ENCODE measurements at places on chromosomes 12 and 14.
A peak's percentile ranks its signal among the peaks of the same experiment; 100 is the strongest.

- no peak for DNase-seq
Observed at GRCh38 chr12:52010152-52010622, 3.4 kb downstream of the TAMALIN start.

GRCh38 chr14:24255931-24256711 lies 6.9 kb downstream of the TGM1 start:
- DNase-seq = no peak

DNA sequence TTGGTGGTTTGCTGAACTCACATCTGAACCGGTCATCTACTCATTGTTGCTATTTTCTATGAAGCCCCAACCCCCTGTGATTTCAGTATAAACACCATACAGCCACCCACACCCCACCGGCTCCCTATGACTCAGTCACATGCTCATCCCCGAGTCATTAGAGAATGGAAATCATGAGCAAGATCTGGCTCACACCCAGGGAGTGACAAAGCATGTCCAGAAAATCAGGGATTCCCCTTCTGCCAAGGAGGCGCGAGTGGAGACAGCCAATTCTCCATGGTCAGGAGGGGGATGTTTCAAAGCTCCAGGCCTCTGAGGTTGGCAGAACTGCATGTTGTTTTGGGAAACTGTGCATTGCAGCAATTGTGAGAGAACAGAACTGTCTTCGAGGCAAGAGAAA lies 657.5 kb upstream of the TBX3 start:
- DNase-seq = no peak

- DNase-seq = no peak
Observed at GRCh38 chr12:88310666-88311065, 168.6 kb downstream of the TMTC3 start.

DNA sequence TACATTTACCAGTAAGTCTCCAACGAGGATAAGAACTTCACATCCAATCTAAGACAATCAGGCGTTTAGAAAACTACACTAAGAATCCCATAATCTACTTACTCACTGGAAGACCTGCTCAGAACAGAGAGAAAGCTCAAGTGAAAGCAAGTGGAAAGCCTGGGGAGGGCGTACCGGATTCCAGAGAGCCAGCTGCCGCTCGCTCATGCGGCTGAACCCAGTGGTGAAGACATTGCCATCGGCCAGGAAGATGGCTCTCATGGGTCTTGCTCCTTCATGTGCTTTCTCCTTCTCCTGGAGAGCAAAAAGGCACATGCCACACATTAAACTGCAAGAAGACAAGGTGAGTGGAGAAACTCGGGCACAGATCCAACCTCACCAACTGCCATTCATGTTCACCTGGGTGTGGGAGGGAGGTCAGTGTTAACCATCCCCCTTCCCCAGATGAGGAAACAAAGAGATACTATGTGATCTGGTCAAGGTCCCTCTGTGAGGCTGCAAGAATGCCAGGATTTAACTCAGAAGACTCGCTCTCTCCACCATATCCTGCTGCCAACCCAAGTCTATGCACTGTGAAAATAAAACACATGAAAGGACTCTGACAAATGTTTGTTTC lies 23.5 kb upstream of the SELPLG start:
- no peak for DNase-seq

DNA sequence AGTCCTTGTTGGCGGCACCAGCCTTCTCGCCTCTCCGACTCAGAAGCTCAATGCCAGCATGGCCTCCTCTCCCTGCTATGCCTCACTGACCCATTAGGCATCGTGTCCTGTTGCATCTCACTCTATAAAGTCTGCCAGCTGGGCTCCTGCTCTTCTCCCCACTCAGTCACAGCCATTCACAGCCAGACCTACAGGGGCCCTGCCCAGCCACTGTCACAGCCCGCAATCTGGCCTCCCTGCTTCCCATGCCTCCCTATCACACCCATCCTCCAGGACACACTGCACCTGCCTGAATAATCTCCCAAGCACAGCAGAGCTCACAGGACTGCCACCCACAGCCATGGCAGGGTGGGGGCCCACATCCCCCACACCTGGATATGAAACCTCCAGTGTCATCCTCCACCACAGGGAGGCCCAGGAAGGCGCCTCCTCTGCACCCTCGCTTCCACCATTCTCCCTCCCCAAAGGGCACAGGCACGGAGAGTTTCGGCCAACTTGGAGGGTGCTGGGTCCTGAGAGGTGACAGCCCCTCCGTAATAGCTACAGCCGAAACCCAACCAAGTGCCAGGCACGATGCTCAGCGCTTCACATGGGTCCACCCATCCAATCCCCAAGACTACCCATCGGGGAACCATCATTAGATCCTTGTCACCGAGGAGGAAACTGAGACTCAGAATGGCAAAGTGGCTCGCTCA lies 370.3 kb downstream of the BCL11B start:
- no peak for DNase-seq

- no peak for DNase-seq
Observed at GRCh38 chr12:43352001-43352400, 200.0 kb downstream of the ADAMTS20 start.

GRCh38 chr12:113428482-113428881 lies 6.3 kb downstream of the SDSL start:
- DNase-seq = no peak

- DNase-seq = no peak
Observed at GRCh38 chr12:16349131-16349460, 1.7 kb downstream of the MGST1 start.

GRCh38 chr12:102169922-102170621 lies 27.6 kb downstream of the PMCH start:
- DNase-seq = no peak

- DNase-seq = no peak
Observed at GRCh38 chr12:119649202-119649808, 18.6 kb upstream of the PRKAB1 start.

- DNase-seq = no peak
Observed at GRCh38 chr12:68267892-68268396, 14.5 kb upstream of the IL22 start.

- no peak for DNase-seq
Observed at GRCh38 chr14:34018564-34019244, 67.8 kb upstream of the EGLN3 start.

DNA sequence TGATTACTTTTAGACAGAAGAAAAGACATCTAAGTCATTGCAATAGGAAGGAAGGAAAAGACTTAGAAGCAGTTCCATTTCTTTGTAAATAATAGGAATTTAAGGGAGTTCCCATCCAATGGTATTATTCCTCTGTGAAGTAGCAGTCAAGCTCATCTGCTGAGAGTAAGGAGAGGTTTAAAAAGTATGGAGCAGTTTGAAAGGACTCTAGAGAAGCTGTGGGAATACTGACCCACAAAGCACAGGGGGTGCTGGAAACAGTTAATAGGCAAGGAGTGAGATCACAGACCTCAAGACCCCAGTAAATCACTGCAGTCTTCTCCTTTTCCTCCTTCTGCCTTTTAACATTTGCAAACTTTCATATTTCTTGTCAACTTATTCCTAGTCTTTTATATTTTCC lies 428.5 kb downstream of the ADAMTS20 start:
- no peak for DNase-seq

DNA sequence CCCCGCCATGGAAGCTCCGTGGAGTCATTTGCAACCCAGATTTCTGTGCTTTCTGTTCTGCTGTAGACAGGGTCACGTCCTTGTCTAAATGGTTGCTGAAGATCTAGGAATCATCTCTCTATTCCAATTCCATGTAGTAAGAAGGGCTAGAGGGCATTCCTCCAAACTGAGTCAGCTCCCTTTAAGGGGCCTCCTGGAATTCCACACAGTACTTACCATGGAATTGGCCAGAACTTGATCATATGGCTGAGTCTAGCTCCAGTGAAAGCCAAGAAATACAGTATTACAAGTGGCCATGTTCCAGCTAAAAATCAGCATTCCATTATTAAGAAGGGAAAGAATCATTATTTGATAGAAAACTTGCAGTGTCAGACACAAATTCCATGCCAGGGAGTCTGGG lies 171.9 kb downstream of the PRKCH start:
- DNase-seq = no peak

DNA sequence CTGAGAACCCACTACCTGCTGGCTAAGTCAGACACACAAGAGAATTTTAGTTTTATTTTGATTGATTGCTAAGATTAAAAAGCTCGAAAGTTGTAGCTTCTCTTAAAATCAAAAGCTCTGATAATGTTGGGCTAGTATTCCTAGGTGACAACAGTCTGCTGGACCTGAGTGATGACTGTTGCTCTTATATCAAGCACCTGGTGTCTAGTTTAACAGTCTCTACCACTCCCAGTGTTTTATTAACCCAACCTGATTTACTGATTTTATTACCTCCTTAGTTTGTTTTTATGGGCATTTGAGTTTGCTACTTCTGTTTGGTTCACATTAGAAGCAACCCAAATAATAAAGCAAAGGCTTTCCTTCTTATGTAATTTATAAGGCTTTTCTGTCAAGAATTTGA lies 41.8 kb downstream of the ATP6V1D start:
- no peak for DNase-seq

- DNase-seq = peak; percentile 51
Observed at GRCh38 chr12:53344824-53345485, 8.8 kb upstream of the SP7 start.

GRCh38 chr14:65606460-65606859 lies 193.9 kb downstream of the FUT8 start:
- no peak for DNase-seq

- no peak for DNase-seq
Observed at GRCh38 chr14:99192830-99193229, 79.2 kb downstream of the BCL11B start.

GRCh38 chr12:89386138-89386537 lies 33.8 kb upstream of the DUSP6 start:
- no peak for DNase-seq

GRCh38 chr14:99945732-99946651 lies 119.2 kb upstream of the EVL start:
- no peak for DNase-seq

- no peak for DNase-seq
Observed at GRCh38 chr12:88982694-88983093, 369.6 kb downstream of the DUSP6 start.

GRCh38 chr14:99768381-99768780 lies 24.8 kb upstream of the EML1 start:
- no peak for DNase-seq
